Glomerular endothelial cell (primary cell): ENCODE measurements at places on chromosomes 3 and 15.

GRCh38 chr3:120147072-120147871 is 53.0 kb upstream of the GSK3B start:
- DNase-seq, result no peak

DNA sequence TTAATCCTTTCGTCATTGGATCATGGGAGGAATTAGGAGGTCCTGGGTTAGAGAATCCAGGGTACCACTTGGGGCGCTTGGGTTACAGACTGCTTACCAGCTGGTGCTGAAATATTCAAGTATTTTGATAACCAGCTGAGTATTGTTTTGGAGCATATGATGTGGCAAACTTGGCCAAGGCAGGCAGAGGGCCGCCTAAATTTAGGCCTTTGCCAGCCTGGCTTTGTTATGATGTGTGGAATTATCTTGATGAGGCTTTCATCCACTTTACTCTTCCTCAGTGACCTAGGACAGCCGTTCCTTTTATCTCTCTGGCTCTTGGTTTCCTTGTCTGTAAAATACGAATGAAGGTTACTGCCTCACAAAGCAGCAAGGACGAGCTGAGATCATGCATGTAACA is 6.9 kb downstream of the COPG1 start:
- no peak for DNase-seq

- peak; percentile 16 for DNase-seq
Observed at GRCh38 chr3:57864853-57865252, 108.7 kb downstream of the SLMAP start.

- no peak for DNase-seq
Observed at GRCh38 chr3:12724794-12725193, 34.3 kb downstream of the TMEM40 start.

DNA sequence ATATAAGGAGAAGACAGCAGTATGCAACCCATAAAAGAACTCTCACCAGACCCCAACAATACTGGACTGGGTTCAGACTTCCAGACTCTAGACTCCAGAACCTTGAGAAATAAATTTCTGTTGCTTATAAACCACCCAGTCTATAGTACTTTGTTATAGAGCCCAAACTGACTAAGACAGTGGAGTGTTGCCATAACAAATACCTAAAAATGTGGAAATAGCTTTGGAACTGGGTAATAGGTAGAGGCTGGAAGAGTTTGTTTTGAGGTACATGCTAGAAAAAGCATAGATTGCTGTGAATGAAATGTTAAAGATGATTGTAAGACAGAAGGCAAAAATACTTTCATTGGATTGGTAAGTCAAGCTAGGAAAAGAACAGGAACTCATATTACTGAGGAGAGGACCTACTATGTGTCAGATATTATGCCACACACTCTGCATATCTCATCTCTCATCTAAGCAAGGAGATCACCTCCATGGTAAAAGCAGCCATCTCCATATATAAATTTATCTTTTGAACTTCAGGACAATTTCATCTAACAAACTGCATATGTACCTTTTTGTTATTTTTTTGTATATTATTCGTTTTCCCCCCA is 67.4 kb upstream of the FNDC3B start:
- DNase-seq, result no peak

GRCh38 chr3:178802993-178803693 is 266.9 kb downstream of the KCNMB2 start:
- no peak for DNase-seq
